AG09309 (cell line): ENCODE measurements at places on chromosomes 6 and 20.

GRCh38 chr6:125296471-125296870 is 5.3 kb downstream of the HDDC2 start:
- DNase-seq, result no peak

GRCh38 chr20:8764344-8764962 is 304.4 kb upstream of the PLCB4 start:
- peak; percentile 81 for DNase-seq

GRCh38 chr6:37487591-37488380 is 11.9 kb downstream of the CCDC167 start:
- DNase-seq, result no peak

DNA sequence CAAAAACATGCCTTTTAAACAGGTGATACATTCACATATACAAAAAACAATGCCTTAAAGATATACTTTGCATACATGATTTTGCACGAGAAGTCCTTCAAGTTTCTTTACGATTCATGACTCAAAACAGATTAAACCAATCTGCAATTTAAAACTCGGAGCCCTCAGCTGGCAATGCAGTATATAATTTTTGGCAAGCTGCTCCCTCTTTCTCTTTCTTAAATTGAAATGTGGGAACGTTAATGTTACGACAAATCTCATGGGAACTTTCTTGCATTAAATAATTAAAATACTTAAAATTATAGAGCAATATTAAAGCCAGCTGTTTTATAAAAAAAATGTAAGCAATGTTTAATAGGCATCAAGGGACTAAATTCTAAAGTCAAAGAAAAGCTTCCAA is 334.6 kb downstream of the ESR1 start:
- DNase-seq, result no peak

GRCh38 chr6:137412562-137412961 is 81.6 kb downstream of the OLIG3 start:
- no peak for DNase-seq

GRCh38 chr6:121934451-121934850 is 465.0 kb upstream of the HSF2 start:
- DNase-seq, result no peak

DNA sequence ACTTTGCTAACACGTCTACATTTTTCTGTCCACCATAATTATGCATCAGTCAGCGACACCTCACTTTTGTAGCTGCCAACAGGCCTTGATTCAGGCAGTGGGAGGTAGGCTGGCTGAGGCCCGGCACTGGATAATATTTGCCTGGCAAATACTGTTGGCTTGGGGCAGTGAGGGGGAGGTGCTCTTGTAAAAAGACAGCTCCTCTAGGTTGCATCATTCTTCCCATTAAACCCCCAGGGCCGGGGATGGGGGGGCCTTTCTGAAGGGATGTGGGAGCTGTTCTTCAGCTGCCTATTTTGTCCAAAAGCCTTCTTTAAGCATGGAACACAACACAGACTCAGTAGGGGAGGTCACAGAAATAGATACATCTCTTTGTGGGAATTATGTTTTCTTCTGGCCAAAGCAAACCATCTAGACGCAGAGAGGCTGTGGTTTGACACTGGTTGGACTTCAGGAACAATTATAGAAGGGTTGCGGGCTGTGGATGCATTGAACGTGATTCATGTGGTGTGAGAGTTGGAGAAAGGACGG is 338.3 kb upstream of the NT5E start:
- DNase-seq, result peak; percentile 81

DNA sequence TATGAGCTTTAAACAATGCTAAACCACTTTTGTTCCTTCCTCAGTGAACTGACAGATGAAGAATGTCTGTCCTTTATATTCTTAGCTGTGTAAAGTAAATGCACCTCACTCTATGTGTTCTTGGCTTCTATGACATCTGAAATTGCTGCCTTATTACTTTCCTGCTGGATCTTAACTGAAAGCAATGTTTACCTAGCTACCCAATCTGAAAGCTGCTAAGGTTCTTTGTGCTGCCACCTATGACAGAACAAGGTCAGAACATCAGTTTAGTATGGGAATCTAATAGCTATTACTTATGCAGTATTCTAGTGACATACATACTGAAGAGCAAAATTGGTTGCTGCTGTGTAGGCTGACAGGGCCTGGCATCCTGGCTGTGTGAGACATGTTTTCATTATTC is 444.1 kb downstream of the KHDRBS2 start:
- no peak for DNase-seq

- DNase-seq, result no peak
Observed at GRCh38 chr6:153231048-153231646, 100.1 kb upstream of the RGS17 start.

- no peak for DNase-seq
Observed at GRCh38 chr6:44253307-44254101, 3.8 kb downstream of the SLC35B2 start.

DNA sequence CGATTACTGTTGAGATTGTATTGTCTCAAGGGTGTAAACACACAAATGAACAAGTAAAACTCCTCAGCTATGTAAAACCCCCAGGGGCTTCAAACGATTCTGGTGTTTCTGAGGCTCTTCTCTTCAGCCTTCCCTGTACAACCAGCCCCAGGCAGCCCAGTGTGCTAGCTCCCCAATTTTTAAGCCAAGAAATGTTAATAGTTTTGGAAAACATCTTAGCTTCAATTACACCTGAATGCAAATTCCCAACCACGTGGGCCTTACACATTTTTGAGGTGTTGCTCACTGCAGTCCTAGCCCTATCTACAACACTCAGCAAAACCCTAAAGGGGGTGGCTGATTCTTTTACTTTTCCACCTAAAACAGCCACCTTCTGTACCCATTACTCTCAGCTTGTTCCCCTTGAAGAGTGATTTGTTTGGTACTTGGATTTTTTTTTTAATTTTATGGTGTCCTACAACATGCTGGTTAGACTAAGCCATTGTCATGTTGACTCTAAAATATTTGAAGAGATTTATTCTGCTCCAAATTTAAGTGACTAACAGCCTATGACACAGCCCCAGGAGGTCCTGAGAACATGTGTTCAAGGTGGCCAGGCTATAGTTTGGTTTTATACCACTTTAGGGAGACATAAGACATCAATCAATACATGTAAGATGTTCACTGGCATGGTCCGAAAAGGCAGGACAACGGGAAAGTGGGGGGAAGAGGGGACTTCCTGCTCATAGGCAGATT is 48.7 kb downstream of the ADAT2 start:
- DNase-seq, result no peak

DNA sequence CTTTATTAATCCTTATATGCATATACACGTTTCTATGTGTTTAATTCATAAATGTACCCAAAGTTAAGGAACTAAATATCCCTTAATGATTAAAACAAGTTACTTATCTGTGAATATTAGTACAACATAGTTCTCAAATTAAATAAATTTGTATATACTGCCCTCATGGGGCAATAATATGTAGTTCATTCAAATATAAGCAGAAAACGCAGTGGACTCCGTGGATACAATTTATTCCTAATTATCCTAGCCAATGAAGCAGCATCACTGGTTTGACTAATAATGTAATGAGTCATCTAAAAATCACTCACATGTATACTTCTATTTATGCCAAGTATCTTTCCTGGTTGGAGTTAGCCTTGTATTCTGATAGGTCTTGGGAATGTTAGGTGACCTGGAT is 111.6 kb downstream of the TBC1D32 start:
- peak; percentile 29 for DNase-seq

DNA sequence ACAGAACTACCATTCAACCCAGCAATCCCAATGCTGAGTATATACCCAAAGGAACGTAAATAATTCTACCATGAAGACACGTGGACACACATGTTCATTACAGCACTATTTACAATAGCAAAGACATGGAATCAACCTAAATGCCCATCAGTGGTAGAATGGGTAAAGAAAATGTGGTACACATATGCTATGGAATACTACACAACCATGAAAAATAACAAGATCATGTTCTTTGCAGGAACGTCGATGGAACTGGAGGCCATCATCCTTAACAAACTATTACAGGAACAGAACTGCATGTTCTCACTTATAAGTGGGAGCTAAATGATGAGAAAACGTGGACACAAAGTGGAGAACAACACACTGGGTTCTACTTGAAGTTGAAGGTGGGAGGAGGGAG is 22.4 kb upstream of the ELOVL4 start:
- DNase-seq, result no peak

GRCh38 chr6:142896732-142897131 is 48.2 kb downstream of the HIVEP2 start:
- no peak for DNase-seq

- DNase-seq, result no peak
Observed at GRCh38 chr6:13296536-13296997, 31.8 kb downstream of the TBC1D7 start.

GRCh38 chr6:161408041-161408440 is 134.2 kb upstream of the AGPAT4 start:
- no peak for DNase-seq

DNA sequence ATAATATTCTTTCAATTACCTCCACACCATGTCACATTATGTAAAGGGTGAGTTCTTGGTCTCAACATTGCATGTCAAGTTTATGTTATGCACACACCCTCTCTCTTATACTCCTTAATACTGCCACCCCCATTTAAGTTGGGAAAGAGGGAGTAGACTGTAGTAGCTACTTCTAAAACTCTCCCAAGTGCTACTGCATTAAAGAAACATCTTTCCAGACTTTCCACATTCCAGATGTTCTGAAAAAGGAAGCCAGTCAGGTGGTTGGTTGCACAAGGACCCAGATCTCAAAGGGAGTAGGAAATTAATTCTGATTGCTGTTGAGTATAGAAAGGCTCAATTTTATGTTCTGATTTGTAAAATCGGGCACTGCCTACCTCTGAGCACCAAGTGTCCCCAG is 419.5 kb downstream of the CD83 start:
- no peak for DNase-seq

- no peak for DNase-seq
Observed at GRCh38 chr6:156398966-156399365, 378.2 kb upstream of the ARID1B start.

DNA sequence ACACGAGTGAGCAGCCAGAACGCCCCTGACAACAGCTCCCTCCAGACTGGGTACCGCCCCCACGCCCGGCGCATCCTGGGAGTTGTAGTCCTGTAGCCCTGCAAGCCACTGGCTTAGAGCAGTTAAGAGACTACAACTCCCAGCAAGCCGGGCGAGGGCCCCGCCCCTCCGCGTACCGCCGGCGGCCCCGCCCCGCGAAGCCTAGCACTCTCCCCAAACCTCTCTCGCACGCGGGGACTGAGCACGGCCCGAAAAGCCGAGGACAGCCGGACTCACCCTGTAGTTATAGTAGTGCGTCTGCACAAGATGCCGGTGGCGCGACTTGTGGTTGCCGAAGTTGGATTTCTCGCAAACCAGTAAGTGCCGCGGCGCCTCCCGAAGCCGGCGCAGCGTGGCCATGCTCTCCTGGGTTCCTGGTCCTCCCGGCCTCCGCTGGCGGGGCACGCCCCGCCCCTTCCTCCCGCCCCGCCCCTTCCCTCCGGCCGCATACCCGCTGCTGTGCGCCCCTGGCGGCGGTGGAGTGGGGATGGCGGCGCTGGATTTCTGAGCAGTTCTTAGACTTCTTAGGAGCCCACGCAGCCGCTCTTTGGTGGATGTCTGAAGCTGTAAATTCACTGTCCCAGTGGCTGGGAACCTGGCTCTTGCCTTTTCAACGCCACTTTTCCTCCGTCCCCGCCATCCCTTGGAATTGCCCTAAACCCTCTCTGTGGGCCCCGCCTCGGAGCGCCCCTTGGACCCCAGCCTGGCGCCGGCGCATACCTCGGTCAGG is at the start of gene RPP40:
Gene RPP40 (minus strand): TSS at position 434 of the 769 bp plus-strand sequence. CDS start 35 bp downstream, at position 399.
- DNase-seq, result peak; percentile 85

- DNase-seq, result no peak
Observed at GRCh38 chr6:132496519-132497180, 16.3 kb downstream of the STX7 start.

- no peak for DNase-seq
Observed at GRCh38 chr6:163241683-163242082, 172.8 kb upstream of the QKI start.

- DNase-seq, result no peak
Observed at GRCh38 chr20:37385659-37386504, 39.9 kb downstream of the SRC start.

DNA sequence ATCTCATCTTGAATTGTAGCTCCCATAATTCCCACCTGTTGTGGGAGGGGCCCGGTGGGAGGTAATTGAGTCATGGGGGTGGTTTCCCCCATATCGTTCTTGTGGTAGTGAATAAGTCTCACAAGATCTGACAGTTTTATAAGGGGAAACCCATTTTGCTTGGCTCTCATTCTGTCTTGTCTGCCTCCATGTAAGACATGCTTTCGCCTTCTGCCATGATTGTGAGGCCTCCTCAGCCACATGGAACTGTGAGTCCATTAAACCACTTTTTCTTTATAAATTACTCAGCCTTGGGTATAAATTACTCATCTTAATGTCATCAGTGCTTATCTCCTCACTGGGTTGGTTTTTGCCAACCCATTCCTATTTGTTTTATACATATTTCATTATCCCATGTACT is 142.0 kb upstream of the GMDS start:
- no peak for DNase-seq

DNA sequence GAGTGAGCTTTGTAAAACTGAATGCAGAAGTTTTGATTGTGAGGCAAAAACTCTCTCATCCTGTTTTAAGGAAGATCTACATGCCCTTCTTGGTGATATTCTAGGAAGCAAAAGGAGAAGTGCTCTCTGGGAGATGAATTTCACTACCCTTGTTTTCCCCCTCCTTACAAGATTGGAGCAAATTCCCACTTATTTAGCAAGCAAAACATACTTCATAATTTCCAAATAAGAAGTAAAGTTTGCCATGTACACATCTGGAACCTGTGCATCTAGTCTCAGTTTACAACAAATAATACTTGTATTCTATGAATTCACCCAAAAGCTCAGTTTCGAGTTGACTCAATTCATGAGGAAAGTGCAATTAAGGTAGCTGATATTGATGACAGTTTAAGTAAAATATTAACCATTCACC is 27.6 kb upstream of the IFNGR1 start:
- DNase-seq, result no peak

GRCh38 chr6:53543359-53544216 is 1.3 kb downstream of the GCLC start:
- DNase-seq, result no peak

DNA sequence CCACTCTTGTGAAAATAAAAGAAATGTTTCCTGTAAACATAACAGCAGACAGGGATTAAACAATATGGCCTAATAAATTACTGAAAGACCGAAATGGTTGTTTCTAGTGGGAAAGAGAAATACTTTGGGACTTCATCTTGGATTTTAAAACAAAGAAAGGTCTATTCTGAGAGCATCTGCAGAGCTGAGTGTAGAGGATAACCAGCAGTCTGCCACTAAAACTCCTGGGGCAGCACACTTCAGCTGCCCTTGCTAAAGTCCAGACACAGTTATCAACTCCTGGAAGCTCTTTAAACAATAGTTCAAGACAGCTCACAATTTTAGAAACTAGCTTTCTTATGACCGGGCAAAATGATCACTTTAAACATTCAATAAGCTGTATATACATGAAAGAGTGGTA is 38.6 kb downstream of the AKIRIN2 start:
- no peak for DNase-seq
